ENCODE measurements at places on chromosomes 4 and X.

DNA sequence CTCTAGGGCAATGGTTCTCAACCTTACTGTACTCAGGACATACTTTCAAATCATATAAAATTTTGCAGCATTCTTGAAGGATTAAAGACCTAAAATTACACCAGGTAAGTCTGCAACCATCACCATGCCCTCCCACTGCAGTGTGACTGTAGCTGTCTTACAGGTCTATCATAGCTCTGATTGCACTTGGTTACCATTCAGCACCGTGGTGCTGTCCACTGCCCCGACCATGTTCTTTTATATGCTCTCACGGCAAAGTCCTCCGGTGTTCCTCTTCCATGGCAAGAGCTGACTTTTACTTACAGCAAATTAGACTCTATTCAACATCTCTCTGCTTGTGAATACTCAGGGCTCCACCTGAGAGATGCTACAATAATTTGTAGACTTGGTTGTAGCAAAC lies 11.5 kb downstream of the CRMP1 start:
- peak; percentile 45 for DNase-seq

GRCh38 chr4:150259861-150260567 lies 181.8 kb downstream of the DCLK2 start:
- no peak for DNase-seq

DNA sequence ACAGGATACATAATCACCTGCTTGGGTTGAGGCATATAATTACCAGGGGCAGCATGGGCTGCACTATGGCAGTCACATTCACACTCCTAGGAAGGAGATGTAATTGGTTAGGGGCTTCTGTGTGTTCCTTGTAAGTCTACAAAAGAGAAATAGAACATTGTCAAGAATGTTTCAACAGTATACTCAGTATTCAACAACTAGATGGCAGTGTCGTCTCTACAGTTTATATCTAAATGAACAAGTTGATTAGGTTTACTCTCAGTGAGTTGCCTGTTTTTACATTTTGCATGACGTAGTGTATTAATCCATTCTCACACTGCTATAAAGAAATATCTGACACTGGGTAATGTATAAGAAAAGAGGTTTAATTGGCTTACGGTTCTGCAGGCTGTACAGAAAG lies 50.5 kb upstream of the RAB33B start:
- DNase-seq, result no peak

GRCh38 chr4:176906709-176907108 lies 114.0 kb upstream of the VEGFC start:
- no peak for DNase-seq

GRCh38 chr4:82044141-82044993 lies 329.4 kb downstream of the HNRNPD start:
- DNase-seq, result peak; percentile 86

DNA sequence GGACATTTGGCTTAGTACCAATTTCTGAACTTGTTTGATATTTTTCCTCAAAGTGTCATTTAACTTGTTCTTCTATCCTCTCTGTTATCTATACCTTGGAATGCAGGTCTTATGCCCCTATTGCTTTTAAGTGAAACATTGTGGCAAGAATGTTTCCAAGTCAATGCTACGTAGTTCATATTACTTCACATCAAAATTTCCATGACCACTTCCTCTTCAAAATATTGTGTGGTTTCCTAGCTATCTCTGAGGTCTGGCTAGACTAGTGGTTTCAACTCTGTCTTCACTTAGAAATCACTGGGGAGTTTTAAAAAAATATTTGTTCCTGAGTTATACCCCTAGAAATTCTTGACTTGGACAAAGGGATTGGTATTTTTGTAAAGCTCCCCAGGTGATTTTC lies 20.2 kb upstream of the RASGEF1B start:
- no peak for DNase-seq

- no peak for DNase-seq
These were observed 31.2 kb upstream of the RAB40A start for GRCh38 chrX:103550415-103551051.

DNA sequence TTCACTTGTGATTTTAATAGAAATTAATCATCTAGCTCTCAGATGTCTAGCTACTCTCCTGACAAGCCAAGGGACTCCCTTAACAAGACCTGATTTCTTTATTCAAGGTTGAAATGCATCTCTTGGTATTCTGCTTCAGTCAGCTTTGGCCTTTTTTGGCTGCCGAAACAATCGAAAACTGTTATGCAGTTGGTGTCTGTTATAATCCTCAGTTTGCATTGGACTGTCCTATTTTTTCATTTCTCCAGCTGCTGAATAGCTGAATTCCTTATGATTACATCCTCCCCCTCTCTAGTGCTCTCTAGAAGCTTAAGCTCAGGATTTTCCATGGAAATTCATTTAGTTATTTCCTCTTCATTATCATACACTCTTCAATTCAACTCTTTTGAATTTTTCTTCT lies 177.2 kb downstream of the TRIML1 start:
- DNase-seq, result no peak

DNA sequence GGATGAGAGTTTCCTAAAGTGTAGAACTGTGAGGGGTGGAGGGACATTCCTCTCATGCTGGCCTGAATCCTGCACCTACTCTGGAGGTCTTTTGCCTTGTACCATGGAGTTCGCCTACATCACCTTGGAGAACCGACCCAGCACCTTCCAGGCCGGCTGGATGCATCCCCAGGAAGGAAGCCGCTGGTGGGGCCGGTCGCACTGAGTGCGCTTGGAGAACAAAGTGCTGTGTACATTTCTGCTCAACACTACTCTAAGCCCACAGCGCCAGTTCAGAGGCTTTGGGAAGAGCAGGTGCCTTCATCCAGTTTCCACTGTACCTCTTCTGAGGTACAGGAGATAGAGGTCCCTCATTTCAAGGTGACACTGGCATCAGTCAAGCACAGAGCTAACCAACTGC lies 15.4 kb upstream of the IRF2 start:
- DNase-seq, result no peak

DNA sequence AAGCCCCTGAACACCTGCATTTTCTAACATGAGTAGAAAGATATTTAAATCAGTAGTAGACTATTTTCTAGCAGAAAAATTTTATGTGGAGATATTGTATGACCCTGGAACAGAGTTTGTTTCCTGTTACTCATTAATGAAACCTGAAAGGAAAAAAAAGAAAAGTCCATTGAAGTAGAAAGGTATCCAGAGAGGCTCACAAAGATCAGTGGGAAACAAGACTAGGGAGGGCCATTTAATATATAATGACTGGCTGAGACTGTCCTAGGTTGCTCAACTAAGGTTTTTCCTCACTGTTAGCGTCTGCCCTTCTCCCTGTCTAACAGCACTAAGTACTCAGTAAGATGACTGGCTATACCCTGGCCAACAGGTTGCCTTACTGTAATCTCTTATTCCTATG lies 788.6 kb downstream of the GLUD2 start:
- no peak for DNase-seq

- DNase-seq, result peak; percentile 78
These were observed at the start of gene DACH2 for GRCh38 chrX:86148024-86148511. Gene DACH2, plus strand, starts transcription at chrX:86148451.

DNA sequence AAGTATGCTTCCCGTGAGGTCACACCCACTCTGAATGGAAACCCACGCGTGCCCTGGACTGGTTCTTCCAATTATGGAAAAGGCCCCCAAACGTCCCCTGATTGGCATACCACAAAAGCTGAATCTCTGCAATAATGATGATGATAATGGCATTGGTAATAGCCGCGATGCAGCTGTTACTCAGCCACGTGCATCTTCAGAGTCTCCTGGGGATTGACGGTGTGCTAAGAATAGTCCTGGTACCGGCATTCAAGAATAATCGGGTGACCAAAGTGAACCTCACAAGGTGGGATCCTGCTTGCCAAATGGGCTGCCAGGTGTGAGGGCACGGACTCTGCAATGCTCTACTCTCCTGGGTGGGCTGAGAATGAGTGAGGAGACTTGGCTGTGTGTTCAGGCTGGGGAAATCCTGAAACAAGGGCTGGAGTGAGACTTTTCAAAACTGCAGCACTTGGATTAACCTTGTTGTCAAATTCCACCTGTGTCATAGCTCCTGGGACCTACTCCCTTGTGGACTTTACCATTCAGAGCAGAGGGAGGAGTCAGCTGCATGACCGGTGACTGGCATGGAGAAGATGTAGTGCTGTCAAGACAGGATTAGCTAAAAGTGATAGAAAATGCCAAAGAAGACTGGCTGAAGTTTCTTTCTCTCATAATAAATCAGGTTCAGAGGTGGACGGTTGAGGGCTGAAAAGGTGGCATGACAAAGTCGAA lies 615.4 kb downstream of the MID1IP1 start:
- DNase-seq, result no peak

GRCh38 chr4:111228396-111228795 lies 605.5 kb upstream of the PITX2 start:
- peak; percentile 58 for DNase-seq

DNA sequence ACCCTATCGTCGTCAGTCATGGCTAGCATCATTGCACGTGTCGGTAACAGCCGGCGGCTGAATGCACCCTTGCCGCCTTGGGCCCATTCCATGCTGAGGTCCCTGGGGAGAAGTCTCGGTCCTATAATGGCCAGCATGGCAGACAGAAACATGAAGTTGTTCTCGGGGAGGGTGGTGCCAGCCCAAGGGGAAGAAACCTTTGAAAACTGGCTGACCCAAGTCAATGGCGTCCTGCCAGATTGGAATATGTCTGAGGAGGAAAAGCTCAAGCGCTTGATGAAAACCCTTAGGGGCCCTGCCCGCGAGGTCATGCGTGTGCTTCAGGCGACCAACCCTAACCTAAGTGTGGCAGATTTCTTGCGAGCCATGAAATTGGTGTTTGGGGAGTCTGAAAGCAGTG lies 1.6 kb downstream of the ZCCHC12 start:
- no peak for DNase-seq

GRCh38 chrX:17078031-17078720 lies 131.7 kb downstream of the REPS2 start:
- DNase-seq, result peak; percentile 47

DNA sequence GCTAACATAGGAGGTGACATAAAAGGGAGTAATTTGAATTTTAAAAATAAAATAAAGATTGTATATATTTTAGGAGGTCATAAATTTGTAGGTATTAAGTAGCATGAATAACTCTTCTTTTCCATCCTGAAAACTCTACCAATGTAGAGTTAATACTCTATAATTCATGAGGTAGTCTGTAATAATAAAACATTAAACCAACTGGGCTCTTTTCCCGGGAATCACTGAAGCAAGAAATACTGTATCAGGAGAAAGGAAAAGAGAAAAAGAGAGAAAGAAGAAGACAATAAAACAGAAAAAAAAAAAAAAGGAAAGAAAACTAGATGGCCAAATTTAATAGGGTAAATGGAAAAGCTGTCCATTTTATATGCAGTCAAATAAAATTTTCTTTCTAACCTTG lies 984.4 kb downstream of the CCSER1 start:
- DNase-seq, result peak; percentile 20

- DNase-seq, result peak; percentile 35
These were observed 96.2 kb downstream of the RBM46 start for GRCh38 chr4:154877110-154877760.

DNA sequence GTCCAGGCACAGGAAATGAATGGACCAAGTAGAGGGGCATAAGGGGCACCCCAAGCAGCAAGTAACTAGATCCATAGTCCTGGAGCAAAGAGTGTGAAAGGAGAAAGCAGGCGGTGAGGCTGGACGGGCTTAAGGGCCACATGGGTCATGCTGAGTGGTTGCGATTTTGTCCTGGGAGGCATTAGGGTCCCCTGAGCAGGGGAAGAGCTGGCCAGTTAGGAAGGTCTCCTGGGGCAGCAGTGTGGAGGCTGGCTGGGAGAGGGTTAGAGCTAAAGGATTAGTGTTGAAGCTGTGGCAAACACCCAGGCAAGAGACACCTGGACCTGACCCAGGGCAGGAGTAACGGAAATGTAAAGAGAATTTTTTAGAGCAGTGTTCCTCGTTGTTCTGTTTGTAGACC lies 26.5 kb downstream of the MYOZ2 start:
- no peak for DNase-seq

DNA sequence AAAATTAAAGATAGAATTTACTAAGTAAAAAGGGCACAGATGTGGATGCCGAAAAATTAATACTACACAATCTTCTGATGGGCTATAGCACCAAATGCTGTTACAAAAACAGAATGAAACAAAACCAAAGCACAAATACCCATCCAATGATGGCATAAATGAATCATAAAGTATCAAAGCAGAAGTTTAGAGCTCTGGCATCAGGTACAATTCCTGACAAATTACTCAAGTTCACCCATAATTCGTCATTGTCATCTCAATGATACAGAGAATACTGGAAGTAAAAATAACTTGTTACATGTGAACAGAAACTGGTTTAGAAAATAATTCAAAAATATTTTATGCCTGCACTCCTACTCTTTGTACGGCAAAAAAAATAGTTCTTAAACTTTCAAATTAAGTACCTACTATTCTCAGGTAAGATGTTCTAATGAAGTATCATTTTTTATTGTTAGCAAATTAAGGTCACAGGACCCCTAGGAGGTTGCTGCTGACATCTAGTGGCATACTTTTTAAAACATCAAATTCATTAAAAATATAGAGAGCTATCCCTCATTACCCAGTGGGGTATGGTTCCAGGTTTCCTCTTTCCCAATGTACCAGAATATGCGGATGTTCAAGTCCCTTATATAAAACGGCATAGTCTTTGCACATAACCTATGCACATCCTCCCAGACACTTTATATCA lies 126.1 kb downstream of the INPP4B start:
- peak; percentile 50 for DNase-seq

GRCh38 chr4:123246085-123246484 lies 150.5 kb upstream of the SPRY1 start:
- DNase-seq, result no peak

- DNase-seq, result no peak
These were observed 34.3 kb downstream of the RAPGEF2 start for GRCh38 chr4:159137176-159137575.

DNA sequence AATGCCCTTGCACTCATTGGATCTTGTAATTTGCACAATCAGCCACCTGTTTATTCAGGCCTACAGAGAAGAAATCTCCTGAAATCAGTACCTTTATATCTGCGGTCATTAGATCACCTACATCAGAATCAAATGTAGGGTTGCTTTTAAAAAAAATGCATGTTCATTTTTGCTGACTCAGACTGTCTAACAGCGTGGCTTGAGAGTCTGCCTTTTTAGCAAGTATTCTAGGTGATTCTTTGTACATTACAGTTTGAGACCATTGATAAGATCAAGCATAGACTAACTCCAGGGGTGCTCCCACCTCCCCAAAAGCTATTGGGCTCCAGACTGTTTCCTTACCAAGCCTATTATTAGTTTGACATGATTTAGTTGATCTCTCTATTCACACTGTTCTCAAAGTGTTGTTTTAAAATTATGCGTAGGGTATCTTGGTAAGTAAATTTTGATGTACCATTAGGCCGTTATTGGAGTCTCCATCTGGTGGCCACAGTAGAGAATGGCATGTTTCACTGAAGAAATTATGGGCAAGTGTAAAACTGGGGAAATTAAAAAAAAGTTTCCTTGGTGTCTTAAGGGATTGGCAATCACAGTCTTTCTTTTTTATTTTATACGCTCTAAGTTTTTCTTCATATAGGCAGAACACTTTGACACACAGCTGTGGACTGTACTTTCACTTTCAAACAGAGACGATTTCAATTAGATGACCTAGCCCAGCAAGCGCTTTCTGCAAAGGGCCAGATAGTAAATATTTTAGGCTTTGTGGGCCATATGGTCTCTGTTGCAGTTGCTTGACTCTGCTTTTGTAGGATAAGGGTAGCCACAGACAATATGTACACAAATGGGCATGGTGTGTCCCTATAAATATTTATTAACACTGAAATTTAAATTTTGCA lies 33.7 kb upstream of the MSL3 start:
- peak; percentile 48 for DNase-seq

GRCh38 chr4:6955261-6955911 lies 45.8 kb downstream of the TBC1D14 start:
- peak; percentile 17 for DNase-seq
